ENCODE measurements at places on chromosomes 16 and 17.

DNA sequence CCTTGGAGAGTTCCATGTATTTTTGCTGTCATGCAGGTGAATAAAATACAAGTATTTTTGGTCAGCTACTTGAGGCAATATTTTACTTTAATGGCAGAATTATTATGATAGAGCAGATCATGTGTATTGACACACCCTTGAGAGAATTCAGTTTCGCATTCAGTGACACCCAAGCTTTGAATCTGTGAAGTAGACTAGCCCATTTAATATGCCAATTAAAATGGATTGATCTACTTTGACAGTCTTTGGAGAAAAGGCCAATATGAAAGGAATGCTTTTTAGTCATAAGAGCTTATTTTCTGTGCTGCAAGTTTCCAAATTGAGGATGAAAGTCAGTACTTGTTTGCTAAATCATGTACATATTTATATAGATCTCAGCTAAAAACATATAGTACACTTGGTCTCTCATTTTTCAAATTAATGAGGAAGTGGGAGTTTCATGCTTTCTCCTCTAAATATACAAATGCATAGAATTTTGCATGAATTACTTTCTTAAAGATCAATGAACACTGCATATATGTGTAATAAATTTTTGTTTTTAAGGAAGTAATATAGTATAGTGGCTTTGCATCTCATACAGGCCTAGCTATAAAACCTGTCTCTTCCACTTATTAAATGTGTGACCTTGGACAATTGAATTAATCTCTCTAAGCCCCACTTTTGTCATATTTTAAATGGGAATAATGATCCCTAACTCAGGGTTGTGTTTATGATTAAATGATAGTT is 161.5 kb downstream of the PHKB start:
- DNase-seq: no peak

- no peak for DNase-seq
These were observed 35.0 kb upstream of the MED13 start for GRCh38 chr17:62100055-62100454.

DNA sequence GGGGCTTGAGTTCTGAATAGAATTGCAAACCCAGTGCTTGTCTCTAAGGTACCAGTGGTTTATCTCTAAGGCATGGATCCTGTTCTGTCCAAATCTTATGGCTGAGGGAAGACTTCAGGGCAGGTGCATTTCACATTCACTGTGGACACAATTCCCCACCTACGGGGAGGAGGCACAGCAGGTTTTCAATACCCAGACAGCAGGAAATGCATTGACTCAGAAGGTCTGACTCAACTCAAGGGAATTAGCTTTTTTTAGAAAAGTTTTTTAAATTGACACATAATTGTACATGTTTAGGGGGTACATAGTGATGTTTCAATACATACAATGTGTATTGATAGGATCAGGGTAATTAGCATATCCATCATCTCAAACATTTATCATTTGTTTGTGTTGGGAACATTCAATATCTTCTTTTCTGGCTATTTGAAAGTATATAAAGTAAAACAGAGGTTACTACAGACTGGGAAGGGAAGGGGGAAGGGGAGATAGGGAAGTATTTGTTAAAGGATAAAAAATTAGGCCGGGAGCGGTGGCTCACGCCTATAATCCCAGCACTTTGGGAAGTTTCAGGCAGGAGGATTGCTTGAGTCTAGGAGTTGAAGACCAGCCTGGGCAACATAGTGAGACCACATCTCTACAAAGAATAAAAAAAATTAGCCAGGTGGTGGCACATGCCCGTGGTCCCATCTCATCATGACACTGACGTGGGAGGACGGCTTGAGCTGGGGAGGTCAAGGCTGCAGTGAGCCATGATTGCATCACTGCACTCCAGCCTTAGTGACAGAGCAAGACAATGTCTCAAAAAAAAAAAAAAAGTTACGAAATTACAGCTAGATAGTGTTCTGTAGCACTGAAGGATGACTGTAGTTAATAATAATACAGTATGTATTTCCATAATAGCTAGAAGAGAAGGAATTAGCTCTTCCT is 54.9 kb downstream of the RGS9 start:
- no peak for DNase-seq

DNA sequence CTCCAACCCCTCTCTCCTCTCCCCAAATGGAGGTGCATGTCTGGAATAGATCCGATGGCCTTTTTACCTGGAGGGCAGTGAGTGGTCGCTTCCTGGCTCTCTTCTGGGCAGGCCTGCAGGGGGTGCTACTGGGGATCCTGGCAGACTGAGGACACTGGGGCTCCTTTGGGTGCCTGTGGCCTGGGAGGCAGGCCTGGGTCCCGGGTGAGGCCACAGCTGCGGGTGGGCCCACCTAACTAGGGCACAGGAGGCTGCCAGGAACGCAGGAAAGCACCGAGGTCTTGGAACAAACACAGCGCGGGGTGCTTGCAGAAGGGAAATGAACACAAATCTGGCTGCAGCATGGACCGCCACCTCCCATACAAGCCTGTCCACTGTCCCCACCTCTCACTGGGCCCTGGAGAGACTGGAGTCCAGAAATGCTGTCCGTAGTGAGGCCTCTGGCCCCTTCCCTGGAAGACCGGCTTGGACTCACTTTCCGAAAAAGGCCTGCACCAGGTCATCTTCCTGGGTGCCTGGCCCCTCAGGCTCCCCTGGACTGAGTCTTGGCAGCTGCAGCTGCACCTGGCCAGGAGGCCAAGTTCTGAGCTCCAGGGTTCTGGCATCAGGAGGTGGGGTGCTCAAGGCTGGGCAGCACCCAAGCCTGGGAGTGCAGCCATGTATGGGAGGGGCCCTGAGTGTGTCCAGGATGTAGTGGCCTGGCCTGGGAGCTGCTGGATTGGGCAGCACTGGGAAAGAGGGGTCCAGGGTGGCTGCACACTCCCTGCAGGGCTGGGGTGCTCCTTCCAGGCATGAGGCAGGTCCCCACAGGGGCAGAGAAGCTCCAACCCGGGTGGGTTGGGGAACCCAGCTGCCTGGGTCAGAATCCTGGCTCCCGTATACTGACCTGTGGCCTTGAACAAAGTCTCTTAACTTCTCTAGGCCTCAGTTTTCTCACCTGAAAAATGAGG is 195.1 kb downstream of the IRF8 start:
- no peak for DNase-seq
